T-cell (primary cell): ENCODE measurements at places on chromosomes 3 and 15.

DNA sequence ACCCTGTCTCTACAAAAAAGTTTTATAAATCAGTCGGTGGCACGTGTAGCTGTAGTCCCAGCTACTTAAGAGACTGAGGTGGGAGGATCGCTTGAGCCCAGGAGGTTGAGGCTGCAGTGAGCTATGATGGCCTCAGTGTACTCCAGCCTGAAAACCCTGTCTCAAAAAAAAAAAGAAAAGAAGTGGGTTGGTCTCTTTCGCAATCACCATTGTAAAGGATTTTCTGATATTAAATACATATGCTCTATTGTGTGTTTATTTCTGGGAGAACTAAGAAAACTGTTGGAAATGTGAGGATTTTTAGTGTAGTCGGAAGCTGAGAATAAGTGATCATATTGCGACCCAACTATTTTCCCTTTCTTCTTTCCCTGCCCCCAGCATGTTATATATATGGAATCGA is 7.5 kb downstream of the ZNF710 start:
- no peak for DNase-seq

GRCh38 chr15:81002009-81002330 is 1.2 kb downstream of the TLNRD1 start:
- DNase-seq = no peak

GRCh38 chr15:91950631-91951329 is 97.3 kb downstream of the SLCO3A1 start:
- DNase-seq = no peak

DNA sequence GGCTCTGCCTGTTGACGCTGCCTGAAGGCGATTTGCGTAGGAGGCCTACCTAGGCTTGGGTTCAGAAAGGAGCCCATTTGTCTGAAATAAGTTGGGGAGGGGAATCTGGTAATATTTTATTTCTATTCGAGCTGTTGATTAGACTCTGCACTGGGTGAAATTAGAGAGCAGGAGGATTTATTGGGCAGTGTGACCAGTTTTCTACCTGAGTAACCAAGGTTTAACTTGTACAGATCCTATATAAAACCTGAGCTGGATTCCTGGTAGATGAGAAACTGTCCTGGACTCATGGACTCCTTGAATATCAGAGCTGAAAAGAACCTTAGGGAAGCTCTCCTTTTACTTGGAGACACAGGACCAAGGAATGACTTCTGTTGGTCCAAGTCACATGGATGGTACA is 19.6 kb upstream of the GPR156 start:
- DNase-seq = no peak
